ENCODE measurements at places on chromosomes 6 and 20. TPM values are rescaled to one million over a fixed set of nuclear protein-coding genes. Genes with fewer than 3 reads are reported as not detected.
A peak's percentile ranks its signal among the peaks of the same experiment; 100 is the strongest.

DNA sequence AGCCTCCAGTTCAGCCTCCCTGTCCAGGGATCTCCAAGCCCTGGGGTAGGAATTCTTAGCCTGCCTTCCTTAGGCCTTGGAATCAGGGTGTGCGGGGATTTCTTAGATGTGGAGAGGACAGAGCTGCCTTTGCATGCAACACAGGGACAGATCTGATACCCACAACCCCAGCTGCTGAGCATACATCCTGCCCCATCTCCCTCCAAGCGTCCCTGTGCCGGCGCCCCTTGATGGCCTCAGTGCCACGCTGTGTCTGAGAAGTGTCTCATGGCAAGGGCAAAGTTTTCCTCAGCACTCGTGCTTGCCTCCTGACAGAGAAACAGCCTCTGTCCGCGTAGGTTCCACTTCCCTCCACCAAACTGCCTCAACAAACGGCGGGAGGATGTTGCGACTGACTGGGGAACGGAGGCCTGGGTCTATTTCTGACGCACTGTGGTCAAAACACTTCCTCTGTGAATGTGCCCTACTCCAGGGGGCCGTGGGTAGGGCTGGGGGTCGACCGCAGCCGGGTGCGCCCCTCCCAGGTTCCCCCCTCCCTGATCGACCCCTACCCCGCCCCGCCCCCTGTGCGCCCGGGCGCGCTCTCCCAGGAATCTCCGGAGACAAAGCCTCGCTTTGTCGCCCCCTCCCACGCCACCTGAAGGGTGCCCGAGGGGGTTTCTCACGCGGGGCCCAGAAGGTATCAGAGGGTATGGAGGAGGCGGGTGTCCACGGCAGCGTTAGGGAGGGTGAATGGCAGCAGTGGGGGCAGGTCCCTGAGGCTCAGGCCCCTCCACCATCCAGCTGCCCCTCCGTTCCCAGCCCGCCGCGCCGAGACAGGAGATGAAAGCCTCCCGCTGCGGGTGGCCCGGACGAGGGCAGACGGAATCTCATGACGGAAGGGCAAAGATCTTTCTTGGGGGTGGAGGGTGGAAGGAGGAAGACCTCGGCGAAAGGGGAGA lies 806 bp downstream of the MICAL1 start:
- peak; percentile 84 for DNase-seq

GRCh38 chr20:22681591-22682248 lies 97.3 kb upstream of the FOXA2 start:
- no peak for DNase-seq

- DNase-seq, result no peak
Observed at GRCh38 chr20:32382102-32382950, 24.2 kb downstream of the ASXL1 start.

GRCh38 chr6:96809119-96809518 lies 28.2 kb downstream of the GPR63 start:
- no peak for DNase-seq

GRCh38 chr20:8304124-8304816 lies 172.2 kb downstream of the PLCB1 start:
- no peak for DNase-seq

- no peak for DNase-seq
Observed at GRCh38 chr6:48916607-48917006, 546.4 kb downstream of the MMUT start.

GRCh38 chr20:44970243-44970757 lies 4.0 kb downstream of the STK4 start:
- no peak for DNase-seq

DNA sequence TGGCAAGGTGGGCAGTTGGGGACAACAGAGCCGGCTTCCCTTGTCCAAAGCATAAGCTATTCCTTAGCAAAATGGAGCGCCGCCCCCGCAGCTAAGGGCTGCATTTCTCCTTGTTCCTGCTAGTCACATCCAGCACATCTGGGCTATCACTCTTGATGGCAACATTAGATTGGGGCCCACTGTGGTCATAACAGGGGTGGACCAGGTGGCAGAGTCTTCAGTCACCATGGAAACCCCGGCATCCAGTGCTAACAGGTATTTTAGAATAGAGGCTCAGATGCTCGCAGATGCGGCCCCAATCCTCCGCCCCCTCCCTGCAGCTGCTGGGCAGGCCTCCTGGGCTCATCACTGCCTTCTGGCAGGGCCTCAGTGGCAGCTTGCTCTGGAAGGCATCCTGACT lies 168.2 kb upstream of the PROKR2 start:
- DNase-seq, result no peak

DNA sequence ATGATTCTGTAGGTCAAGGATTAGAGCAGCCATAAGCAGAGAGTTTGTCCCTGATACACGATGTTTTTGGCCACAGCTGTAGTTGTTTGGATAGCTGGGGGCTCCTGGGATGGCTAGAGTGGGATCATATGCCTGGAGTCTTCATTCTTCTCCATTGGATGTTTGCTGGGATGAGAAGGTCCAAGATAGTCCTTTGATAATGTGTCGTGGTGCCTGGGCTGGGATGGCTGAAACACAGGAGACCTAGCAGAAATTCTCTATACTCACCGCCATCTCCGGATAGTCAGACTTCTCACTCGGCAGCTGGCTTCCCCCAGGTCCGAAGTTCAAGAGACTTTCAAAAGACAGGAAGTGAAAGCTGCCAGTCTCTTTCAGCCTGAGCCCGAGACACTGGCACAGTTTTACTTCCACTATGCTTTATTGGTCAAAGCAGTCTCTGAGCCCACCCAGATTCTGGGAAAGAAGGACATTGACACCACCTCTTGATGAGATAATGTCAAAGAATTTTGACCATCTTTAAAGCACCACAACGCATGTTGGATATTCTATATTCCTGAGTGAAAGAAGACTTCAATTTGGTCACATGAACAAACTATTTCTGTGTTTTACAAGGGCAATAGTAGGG lies 16.0 kb downstream of the MARCKS start:
- DNase-seq, result peak; percentile 40

- no peak for DNase-seq
Observed at GRCh38 chr6:155449450-155450239, 6.0 kb downstream of the NOX3 start.

DNA sequence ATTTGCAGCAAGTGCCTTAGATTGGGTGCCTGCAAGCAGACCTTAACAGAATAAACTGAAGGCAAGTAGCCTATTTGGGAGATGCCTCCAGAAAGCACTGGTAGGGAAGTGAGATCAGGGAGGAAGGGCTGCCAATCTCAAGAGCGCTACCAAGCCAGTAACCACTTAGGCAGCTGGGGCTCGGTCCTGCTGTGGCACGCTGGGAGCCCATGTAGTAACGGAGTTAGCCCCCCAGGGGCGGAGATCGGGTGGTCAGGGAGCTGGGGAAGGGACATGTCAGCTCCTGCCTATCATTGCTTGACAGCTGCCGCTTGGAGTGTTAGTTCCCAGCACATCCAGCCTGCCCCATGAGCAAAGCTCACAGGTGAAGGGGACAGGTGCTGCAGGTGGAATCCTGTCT lies 127.0 kb downstream of the CEBPB start:
- no peak for DNase-seq

GRCh38 chr6:129680633-129681032 lies 29.3 kb downstream of the ARHGAP18 start:
- DNase-seq, result no peak

- DNase-seq, result no peak
Observed at GRCh38 chr6:92647630-92648029, 771.7 kb downstream of the EPHA7 start.

GRCh38 chr6:142728364-142728763 lies 216.6 kb downstream of the HIVEP2 start:
- no peak for DNase-seq

DNA sequence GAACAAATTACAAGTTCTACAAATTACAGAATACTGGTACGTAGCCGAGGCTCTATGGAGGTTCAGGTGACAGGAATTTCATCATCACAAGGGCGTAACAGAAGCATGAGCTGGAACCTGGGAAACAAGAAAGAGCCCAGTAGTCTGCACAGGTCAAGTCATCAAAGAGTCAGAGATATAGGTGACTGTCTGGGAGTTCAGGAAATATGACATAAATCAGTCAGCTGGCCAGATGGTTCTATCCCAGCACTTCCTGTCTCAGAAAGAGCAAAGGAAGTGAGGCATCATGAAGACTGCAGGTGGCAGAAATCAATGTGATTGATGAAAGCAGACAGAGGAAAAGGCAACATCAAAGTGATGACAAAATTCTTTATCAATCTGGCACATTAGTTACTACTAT lies 23.3 kb downstream of the MYCT1 start:
- no peak for DNase-seq

DNA sequence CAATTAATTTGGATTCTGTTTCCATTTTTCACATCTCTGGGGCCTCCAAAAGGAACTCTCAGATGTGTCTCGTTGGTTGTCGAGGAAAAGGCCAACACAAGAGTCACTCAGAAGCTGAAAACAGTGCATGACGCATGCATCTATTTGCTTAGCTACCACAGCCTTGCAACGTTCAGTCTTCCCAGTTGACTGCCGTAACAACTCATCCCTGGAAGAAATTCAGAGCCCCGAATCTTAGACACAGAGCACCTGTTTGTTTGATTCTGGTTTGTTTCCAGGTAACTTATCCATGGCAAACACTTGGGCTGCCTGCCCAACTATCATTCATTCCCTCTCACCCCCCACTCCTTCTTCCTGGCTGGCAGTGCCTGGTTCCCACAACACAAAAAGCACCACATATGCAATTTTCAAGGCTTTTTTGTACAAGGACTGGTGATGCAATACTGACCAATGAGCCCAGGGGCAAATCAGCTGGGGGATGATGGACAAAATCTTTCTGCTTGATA lies 60.5 kb downstream of the ZMYND8 start:
- DNase-seq, result no peak

- DNase-seq, result peak; percentile 44
Observed at GRCh38 chr6:159852877-159853276, 37.9 kb upstream of the MAS1 start.

GRCh38 chr6:164303102-164303964 lies 888.8 kb downstream of the QKI start:
- no peak for DNase-seq

GRCh38 chr6:139204978-139205377 lies 70.1 kb downstream of the HECA start:
- DNase-seq, result no peak

GRCh38 chr6:31614075-31614619 lies 887 bp upstream of the AIF1 start:
- no peak for DNase-seq

DNA sequence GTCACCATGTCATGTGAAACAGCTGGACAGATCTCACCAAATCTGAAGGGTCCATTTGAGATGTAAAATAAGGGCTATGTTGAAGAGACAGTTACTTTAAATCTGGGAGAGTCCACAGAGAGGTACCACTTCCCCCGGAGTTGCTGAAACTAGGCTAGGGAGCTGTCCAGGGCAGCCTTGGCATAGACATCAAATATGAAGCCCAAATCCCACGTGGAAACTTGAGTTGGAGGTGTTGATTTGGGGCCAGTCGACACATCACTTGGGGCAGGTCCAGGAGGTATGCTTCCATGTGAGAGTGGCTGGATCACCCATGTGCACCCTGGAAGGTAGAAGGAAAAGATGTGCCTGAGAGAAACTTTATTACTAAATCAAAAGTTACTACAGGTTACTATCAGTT lies 12.0 kb upstream of the SERPINB9 start:
- peak; percentile 16 for DNase-seq

- DNase-seq, result no peak
Observed at GRCh38 chr20:51583073-51583472, 40.6 kb upstream of the NFATC2 start.

DNA sequence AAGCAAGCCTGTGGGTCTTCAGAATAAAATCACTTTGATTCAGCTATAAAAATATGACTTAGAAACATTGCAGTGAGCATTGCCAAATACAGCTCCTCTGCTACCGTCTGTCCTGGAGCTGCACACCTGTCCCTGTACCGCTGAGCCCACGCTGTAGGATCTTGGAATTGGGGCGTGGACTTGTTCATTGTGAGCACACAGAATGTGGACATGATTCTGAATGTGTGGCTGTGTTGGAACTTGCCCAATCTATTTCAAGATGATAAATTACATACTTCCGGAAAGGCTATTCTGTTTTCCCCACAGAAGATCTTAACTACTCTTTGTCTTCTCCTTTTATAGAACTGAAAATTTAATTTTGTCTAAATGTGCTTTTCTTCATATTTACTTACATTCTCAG lies 107.3 kb downstream of the UST start:
- no peak for DNase-seq

GRCh38 chr6:115524821-115525220 lies 535.9 kb downstream of the FRK start:
- no peak for DNase-seq

DNA sequence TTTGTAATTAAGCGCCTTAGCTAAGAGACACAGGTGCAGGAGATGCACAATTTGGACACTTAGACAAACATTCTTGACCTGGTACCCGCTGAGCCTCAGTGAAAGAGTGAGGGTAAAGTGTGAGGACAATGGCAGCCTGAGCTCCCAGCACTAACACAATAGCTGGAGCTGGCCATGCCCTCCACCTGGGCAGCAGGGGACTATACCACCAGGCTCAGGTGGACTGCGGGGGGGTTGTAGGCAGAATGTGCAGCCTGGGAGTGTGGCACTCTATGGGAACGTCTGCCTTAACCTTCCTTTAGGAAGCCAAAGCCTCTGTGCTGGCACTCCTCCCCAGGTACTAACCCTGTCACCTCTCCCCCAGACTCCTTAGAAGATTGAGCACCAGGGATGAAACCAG lies 23.6 kb downstream of the PRKN start:
- no peak for DNase-seq

DNA sequence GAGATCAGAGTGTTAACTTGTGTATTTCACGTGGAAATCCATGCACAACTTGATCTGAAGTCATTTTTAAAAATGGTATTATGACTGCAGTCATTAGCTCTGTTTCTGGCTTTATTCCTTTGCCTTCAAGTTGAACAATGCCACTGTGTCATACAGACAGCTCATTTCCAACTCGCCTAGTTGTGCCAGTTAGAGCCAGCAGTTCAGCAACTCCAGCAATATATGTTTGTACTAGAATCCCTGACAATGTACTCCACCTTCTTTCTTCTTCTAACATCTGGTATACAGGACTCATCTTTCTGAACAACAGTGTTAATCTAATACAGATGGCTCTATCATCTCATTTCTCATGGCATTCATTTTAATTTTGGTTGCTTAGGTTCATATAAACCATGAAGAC lies 418.3 kb upstream of the POU3F2 start:
- DNase-seq, result no peak

- no peak for DNase-seq
Observed at GRCh38 chr6:139392794-139393193, 18.3 kb upstream of the CITED2 start.

GRCh38 chr6:93819189-93819588 lies 399.8 kb upstream of the EPHA7 start:
- no peak for DNase-seq

- DNase-seq, result peak; percentile 41
Observed at GRCh38 chr20:29079769-29080690, 2177.4 kb upstream of the DEFB115 start.

GRCh38 chr6:150266963-150267685 lies 101.7 kb upstream of the IYD start:
- DNase-seq, result no peak

Gene MYL9
- 0.18 TPM for total RNA-seq

Gene SLC12A5
- 1.7 TPM for total RNA-seq

Gene PAQR8
- total RNA-seq, result 25.7 TPM

Gene OLIG3
- 0.44 TPM for total RNA-seq

Gene DLL1
- total RNA-seq, result 10.7 TPM

Gene CST3
- 0.47 TPM for total RNA-seq

Gene TULP1
- not detected for total RNA-seq

Gene WFDC12
- not detected for total RNA-seq

Gene HLA-DOA
- 3.3 TPM for total RNA-seq

Gene HTR1E
- total RNA-seq, result not detected

Gene MEP1A
- not detected for total RNA-seq

Gene LY6G6F
- total RNA-seq, result not detected

Gene FILIP1
- total RNA-seq, result not detected

Gene PGC
- total RNA-seq, result not detected

Gene SCUBE3
- total RNA-seq, result not detected

Gene SEMG1
- total RNA-seq, result not detected
